NCI-H446 treated with DMSO at 0.1 percent for 48 hours (cell line): ENCODE measurements at places on chromosomes 6 and 20.

GRCh38 chr6:90669420-90669819 lies 82.5 kb upstream of the MAP3K7 start:
- DNase-seq, result no peak

DNA sequence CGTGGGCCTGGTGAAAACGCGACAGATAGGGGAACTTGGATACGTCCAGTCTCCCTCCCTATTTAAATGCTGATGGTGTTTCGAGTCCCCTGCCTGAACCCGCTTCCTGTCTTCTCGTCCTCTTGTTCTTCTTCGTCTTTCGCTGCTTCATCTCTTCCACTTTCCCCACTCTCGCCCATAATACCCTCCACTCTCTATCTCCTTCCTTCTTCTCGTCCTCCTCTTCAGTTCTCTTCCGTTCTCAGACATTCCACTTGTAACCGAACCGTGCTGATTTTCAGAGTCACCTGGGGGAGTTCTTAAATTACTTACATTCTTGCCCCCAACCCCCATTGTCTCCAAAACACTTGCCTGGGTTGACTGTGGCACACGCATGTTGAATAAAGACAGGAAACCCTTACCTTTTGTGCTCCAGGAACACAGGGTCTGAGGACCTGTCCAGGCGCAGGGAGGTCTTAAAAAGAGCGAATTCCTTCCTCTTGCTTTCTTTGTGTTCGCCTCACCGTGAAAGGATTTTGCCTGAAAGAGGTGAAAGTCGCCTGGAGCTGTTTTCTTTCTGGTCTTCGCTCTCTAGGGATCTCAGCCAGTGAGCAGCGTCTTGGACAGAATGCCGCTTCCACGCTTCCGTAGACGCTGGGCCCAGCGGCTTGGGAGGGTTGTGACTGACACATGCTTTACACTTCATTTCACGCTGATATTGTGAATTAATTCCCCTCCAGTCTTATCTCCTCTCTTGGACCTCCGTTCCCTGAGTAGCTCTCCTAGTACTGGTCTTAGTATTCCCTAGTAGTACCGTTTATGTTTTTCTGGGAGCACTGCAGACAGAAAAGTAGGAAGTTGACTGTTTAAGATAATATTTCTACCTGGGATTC lies 184.0 kb downstream of the GPX5 start:
- no peak for DNase-seq

DNA sequence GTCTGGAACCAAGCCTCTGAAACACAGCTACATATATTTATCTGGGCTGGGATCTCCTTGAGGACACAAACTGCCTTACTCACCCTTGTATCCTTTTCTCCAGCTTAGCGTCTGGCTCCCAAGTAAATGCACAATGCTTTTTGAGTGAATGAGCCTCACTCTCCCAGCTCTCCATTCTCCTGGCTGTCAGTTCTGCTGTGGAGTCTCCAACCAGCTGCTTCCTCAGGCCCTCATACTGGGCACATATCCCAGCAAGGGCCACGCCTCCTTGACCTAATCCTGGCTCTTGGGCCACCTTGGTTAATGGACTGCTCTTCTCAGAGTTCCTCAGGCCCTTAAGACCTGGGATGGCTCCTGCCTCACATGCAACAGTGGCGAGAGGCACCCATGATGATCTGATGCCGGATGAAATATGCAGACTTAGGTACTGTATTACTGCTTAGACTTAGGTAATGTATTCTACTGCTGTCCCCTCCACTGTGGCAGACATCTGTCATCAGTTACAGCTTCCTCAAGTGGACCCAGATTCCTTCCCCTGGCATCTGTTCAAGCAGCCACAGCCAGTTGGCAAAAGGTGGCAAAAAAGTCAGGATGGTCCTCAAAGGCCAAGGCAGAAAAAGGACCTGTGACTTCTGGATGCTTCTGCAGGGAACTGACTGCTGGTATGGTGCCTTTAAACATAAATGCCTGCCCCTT lies 16.5 kb downstream of the SNHG17 start:
- DNase-seq, result no peak

DNA sequence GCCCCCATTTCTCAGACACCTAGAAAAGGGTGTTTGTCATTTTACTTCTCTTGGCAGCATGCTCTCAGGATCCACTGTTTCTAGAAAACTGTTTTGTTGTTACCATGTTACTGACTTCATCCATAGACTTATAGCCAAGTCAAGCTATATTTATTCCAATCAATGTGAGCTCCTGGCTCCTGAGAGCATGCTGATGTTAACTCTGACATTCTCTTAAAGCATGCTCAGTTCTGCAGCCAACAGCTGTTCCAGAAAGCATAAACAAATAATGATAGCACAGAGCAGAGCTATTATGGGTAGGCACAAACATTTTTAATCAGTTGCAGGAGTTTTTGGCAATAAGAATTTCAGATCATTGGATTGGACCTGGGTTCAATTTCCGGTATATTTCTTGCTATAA lies 92.4 kb upstream of the CEP85L start:
- peak; percentile 39 for DNase-seq

- DNase-seq, result no peak
Observed at GRCh38 chr6:9841886-9842725, 572.8 kb downstream of the TFAP2A start.

DNA sequence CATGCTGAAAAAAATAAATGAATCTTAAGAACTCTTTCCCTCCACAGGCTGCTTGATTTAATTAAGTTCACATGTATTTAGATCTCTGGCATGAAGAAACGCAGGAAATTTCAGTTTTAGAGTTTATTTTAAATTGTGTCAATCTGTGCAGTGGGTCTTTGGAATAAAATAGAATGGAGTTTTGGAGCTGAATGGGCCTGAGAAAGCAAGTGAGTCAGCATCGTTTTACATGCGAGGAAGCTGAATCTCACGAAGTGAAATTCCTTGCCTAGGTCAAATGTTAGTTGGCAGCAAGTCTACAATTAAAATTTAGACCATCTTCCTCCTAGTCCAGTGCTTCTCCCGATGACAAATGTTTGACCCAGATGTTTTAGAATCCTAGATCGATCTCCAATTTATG lies 22.4 kb downstream of the MAP7 start:
- DNase-seq, result no peak
